ENCODE measurements at places on chromosomes 7 and 10.

- no peak for DNase-seq
Measured at GRCh38 chr7:112365551-112365950, 84.7 kb upstream of the IFRD1 start.

- no peak for DNase-seq
Measured at GRCh38 chr7:139598642-139599041, 75.2 kb downstream of the CLEC2L start.

- no peak for DNase-seq
Measured at GRCh38 chr10:10489805-10490571, 527.7 kb upstream of the CELF2 start.

GRCh38 chr7:21299766-21300165 lies 128.1 kb upstream of the SP4 start:
- DNase-seq: no peak

- no peak for DNase-seq
Measured at GRCh38 chr7:55558962-55559920, 13.1 kb downstream of the VOPP1 start.

- DNase-seq: no peak
Measured at GRCh38 chr7:85175217-85175616, 11.6 kb downstream of the SEMA3D start.

GRCh38 chr7:4268040-4268965 lies 413.8 kb upstream of the FOXK1 start:
- DNase-seq: no peak

GRCh38 chr7:72405418-72405817 lies 6.7 kb downstream of the CALN1 start:
- DNase-seq: no peak

DNA sequence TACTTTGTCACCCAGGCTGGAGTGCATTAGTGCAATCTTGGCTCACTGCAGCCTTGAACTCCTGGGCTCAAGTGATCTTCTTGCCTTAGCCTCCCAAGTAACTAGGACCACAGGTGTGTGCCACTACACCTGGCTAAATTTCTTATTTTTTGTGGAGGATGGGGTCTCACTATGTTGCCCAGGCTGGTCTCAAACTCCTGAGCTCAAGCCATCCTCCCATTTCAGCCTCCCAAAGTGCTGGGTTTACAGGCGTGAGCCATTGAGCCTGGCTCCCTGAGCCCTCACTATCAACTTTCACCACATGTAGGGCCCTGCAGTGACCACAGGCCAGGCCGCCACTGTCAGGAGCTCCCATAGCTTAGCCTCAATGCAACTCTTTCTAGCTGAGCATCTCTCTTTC lies 110.2 kb downstream of the CUL2 start:
- no peak for DNase-seq

GRCh38 chr10:77264107-77264506 lies 373.5 kb downstream of the KCNMA1 start:
- no peak for DNase-seq

Data from CD4-positive, alpha-beta T cell treated with Interleukin-2 at 100 ng/mL for 4 hours (primary cell).